A549 (cell line): ENCODE measurements at places on chromosomes 7 and 10.
A peak's percentile ranks its signal among the peaks of the same experiment; 100 is the strongest.

GRCh38 chr7:70701991-70702390 lies 430.0 kb upstream of the GALNT17 start:
- DNase-seq = no peak

DNA sequence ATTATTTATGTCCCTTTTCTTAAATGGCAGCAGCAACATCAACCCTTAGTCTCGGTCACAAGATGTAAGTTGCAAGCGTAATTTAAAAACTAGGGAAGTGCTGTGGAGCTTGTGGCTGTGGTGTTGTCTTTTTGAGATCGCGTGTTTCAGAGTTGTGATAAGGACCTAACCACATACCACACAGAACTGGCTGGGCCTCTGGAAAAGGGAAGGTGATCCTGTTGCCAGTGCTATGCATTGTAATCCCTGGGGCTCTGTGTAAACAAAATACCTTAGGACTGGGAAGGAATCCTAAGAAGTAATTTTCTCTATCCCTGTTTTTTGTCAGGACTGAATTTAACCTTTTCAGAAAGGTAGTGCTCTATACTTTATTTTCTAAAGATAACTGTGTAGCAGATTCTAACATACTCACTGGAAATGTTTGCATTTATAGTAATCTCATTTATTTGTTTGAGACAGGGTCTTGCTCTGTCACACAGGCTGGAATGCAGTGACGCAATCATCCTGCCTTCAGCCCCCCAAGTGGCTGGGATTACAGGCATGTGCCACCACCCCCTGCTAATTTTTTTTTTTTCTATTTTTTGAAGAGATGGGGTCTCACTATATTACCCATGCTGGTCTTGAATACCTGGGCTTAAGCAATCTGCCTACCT lies 60.4 kb downstream of the INPP5F start:
- no peak for DNase-seq

DNA sequence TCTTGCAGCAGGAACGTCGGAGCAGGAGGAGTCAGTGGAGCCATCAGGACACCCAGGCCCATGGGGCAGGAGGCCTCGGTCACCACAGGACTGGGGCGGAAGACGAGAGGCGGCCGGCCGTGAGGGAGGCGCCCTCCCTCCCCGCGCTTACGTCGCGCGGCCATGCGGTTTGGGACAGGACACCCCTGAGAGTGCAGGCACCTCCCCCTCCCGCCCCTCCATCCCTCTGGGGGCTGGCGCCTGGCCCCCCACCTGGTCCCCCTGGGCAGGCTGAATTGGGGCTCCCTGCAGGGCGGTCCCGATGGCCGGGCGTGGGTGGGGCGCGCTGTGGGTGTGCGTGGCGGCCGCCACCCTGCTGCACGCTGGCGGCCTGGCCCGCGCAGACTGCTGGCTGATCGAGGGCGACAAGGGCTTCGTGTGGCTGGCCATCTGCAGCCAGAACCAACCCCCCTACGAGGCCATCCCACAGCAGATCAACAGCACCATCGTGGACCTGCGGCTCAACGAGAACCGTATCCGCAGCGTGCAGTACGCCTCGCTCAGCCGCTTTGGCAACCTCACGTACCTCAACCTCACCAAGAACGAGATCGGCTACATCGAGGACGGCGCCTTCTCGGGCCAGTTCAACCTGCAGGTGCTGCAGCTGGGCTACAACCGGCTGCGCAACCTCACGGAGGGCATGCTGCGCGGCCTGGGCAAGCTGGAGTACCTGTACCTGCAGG lies 74.4 kb downstream of the ELFN1 start:
- DNase-seq = no peak

GRCh38 chr7:27779873-27780272 lies 39.9 kb downstream of the TAX1BP1 start:
- no peak for DNase-seq

- DNase-seq = peak; percentile 57
Observed at GRCh38 chr10:91587710-91588638, 44.9 kb downstream of the PPP1R3C start.

GRCh38 chr10:124955868-124956267 lies 13.9 kb downstream of the ZRANB1 start:
- DNase-seq = no peak

GRCh38 chr7:7756577-7756976 lies 38.2 kb upstream of the RPA3 start:
- DNase-seq = no peak

DNA sequence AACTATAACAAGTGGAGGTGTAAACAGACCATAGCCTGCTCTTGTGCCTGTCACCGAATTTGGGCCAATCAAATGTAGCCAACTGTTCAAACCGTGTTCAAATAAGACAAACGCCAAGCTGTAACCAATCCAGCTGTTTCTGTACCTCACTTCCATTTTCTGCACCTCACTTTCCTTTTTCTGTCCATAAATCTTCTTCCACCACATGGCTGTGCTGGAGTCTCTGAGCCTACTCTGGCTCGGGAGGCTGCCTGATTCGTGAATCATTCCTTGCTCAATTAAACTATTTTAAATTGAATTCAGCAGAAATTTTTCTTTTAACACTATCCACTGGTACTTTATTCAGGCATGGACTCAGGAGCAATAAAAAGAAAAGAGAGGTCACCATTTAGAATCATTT lies 29.9 kb upstream of the COL1A2 start:
- no peak for DNase-seq

DNA sequence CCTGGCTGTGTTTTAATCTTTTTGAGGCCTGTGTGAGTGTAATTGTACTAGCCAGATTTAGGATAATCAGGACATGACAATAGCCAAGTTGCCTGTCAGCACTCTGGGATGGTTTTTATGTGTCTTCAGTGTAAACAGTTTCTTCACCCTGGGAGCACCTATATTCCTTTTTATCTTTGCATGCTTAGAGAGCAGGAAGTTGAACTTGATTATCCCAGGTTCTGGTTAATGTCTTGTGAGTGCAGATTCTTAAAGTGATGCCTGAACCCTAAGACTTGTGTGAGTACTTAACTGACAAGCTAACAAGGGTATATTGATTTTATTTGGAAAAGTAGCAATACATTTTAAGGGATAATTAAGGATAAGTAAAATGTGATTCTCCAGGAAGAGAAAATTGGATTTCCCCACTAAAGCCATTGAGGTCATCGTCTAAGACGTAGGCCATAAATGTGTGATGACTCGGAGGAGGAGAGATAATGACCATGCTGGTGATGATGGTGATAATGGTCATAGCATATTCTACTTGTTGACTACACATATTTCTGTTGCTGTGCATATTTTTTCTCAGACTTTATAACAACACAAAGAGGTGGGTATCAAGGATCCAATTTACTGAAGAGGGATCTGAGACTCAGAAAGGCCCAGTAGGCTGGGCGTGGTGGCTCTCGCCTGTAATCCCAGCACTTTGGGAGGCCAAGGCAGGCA lies 234.7 kb downstream of the CAMK1D start:
- no peak for DNase-seq
